ENCODE measurements at places on chromosomes 2 and 18. TPM values are rescaled to one million over a fixed set of nuclear protein-coding genes. Genes with fewer than 3 reads are reported as not detected.

The RGPD8 gene
- 30.3 TPM for total RNA-seq

The CD226 gene
- 0.68 TPM for total RNA-seq

The WDR7 gene
- 33.2 TPM for total RNA-seq

- no peak overlapping the region for H3K4me3 ChIP-seq
- no peaks in the 10 kb centered on the region for H3K27me3 ChIP-seq
- no peak overlapping the region for H3K27ac ChIP-seq
These were observed 217.6 kb downstream of the BABAM2 start for GRCh38 chr2:28108143-28108542.

The TRABD2A gene
- total RNA-seq = 1.8 TPM

The POLE4 gene
- total RNA-seq = 16.4 TPM

DNA sequence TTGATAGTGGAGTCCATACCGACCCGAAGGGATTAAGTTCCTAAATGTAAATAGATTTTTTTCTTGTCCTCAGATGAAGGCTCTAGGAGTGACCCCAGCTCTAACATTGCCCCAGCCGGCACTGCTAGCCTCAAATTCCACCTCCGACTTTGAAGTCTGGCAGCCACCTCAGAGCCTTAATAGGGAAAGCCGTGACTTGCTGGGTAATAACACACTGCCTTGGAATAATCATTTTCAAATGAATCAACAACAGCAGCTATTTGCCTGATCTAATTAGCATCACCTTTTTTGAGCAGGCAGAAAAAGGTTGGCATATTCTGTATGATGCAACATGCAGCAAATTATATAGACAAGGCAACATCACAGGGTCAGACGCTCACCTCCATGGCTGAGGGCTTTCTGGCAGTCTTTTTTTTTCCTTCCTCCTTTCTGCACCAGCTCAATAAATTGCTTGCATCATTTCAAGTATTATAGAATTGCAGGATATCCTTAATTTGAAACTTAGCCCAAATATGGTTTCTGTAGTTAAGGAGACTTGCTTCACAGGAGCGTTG, 276.5 kb upstream of the ATP5MC3 start:
- no peaks in the 10 kb centered on the region for H3K4me1 ChIP-seq
- H3K27me3 ChIP-seq = no peaks in the 10 kb centered on the region
- H3K27ac ChIP-seq = no peak overlapping the region
- DNase-seq = no peak
- H3K4me3 ChIP-seq = no peak overlapping the region

DNA sequence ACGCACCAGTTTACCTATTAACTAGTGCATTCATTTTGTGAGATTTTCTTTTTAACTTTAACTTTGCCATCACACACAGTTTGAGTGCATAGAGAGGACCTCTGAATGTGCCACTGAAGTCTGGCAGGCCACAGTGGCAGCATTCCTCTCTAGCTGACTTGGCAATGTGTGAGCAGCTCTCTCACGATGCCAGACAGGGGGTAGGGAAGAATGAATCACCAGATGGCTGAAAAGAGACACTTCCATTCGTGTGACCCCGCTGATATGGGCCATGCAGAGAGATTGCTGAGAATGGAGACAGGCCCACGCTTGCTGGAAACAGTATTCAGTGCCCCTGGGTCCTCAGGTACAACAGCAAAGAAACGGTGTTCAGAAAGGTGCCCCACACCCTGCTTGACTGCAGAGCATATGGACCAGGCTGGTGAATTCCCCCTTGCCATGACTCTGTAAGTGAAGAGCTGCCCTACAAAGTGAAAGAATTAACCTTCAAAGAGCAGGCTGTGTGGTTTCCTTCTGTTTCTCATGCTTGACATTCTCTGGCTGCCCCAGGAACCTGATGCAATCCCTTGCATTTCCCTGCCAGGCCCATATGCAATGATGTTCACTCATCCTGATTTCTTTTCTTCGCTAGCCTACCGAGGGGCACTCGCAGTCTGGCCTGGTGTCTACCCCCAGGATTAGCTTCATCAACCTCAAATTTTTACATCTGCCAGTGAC, 236.1 kb downstream of the CDH20 start:
- DNase-seq = no peak
- no peaks in the 10 kb centered on the region for H3K27me3 ChIP-seq
- H3K4me3 ChIP-seq = no peak overlapping the region
- peaks cover 5% of the 10 kb centered on the region for H3K4me1 ChIP-seq
- no peaks in the 10 kb centered on the region for H3K36me3 ChIP-seq

- no peaks in the 10 kb centered on the region for H3K36me3 ChIP-seq
- no peaks in the 10 kb centered on the region for H3K27me3 ChIP-seq
- H3K4me3 ChIP-seq = no peak overlapping the region
- no peaks in the 10 kb centered on the region for H3K4me1 ChIP-seq
- no peak overlapping the region for H3K27ac ChIP-seq
These were observed 25.7 kb upstream of the XIRP2 start for GRCh38 chr2:166862468-166863132.

The RNF144A gene
- total RNA-seq = 6.2 TPM

DNA sequence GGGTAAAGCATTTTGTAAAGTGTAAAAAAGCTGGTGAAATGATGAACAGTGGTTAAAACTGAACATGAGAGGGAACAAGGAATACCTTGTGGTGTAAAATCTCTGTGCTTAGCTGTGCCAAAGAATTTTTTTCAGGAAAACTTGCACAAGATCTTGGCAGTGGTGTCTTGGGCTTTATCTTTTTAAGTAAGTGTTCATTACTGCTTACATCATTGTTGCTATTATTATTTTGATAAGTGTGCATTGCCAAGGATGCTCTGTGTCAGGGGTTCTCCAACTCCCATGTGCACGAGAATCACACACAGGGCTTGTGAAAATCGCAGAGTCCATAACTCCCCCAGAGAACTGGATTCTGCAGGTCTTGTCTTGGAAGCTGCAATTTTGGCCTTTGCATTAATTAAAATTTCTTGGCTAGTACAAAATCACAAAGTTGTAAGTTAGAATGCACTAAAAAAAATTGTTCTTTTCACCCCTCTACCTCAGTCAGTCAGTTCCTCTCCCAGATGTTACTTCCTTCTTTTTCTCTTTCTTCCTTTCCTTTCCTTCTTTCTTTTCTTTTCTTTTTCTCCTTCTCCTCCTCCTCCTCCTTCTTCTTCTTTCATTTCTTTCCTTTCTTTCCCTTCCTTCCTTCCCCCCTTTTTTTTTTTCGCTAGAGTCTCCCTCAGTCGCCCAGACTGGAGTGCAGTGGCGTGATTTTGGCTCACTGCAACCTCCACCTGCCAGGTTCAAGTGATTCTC, 37.8 kb downstream of the GATA6 start:
- H3K4me3 ChIP-seq = no peak overlapping the region
- peaks cover 77% of the 10 kb centered on the region for H3K4me1 ChIP-seq
- peak overlapping the region; percentile 72 for H3K27ac ChIP-seq
- no peaks in the 10 kb centered on the region for H3K27me3 ChIP-seq
- DNase-seq = no peak

Data from thoracic aorta (tissue), 2 donors.